Head of caudate nucleus (tissue), 42 donors: ENCODE measurements at places on chromosomes 11 and 22.

DNA sequence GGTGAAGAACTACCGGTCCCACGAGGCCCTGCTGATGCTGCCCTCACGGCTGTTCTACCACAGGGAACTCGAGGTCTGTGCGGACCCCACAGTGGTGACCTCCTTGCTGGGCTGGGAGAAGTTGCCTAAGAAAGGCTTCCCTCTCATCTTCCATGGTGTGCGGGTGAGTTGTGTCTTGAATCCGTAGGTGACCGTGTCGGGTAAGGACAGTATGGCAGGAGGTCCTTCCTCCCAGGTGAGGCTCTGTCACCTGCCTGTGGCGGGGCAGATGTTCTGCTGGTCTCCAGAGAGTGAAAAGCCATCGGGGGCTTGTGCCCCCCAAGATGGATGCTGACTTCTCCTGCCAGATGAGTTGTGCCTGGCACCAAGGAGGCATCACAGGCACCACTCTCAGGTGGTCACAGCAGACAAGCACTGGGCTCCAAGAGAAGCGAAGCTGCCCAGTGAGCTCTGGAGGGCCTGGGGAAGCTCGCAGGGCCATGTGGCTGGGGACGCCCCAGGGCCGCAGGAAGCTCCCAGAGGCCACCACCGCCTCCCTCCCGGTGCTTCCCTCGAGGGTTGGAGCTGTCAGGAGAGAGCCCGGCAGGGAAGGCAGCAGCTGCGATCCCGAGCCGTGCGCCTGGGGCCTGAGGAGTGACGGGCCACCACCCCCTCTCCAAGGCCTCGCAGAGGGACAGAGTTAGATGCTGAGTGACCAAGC, 17.3 kb upstream of the PANX2 start:
- no peak for DNase-seq

DNA sequence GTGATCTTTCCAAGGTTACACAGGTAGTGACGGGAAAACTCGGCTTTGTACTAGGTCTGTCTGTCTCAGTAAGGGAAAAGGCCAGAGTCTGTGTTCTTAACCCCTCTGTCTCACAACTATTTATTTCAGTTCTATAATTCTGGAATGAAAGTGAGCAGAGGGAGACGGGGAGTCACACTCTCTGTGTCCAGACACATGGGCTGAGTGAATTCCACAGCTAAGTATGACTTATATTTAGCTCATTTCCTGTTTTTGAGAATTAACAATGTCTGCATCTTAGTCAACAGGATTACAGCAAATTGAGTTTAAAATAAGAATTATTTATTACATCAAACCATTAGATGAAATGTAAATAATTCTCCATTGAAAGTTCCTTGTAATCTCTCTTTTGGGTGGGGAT, 62.5 kb upstream of the OR4B1 start:
- DNase-seq = no peak

GRCh38 chr11:128483211-128483788, 104.1 kb downstream of the ETS1 start:
- DNase-seq = no peak

GRCh38 chr22:38706901-38707195, 1.1 kb downstream of the GTPBP1 start:
- no peak for DNase-seq

DNA sequence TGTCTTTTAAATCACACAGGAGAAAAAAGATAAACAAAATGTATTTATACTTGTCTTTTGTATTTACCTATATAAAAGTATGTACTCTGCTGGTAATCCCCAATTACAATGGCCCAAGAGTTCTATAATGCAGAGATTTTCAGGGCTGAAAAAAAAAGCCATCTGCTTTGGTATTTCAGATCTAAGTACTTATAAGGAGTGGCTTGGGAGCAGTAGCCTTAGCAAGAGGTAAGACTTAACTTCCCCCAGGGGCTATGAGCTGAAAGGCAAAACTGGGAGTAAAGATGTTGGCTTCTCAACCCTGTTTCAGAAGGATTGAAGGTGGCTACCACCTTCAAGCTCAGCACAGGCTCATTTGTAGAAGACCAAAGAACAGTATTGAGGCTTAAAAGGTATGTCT, 35.3 kb upstream of the EP300 start:
- DNase-seq = no peak

GRCh38 chr11:63939397-63939891, 642 bp downstream of the NAA40 start:
- no peak for DNase-seq

GRCh38 chr11:17568944-17569343, 21.9 kb downstream of the OTOG start:
- DNase-seq = no peak

DNA sequence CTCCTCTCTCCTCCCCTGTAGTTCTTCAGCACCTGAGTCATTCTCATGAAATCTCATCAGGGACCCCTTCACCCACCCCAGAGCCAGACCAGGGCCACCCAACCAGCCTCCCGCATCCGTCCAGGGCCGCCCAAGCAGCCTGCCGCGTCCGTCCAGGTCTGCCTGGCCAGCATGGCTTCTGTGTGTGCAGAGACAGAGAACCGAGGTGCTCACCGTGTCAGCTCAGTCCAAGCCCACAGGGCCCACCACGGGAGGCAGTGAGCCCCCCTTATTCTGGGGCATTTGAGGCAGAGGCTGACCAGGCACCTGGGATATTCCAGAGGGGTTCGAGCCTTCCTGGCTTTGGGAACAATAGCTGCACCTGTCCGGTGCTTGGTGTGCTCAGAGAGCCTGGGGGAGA, 1117.3 kb downstream of the BRD1 start:
- no peak for DNase-seq

- DNase-seq = no peak
Measured at GRCh38 chr22:48491451-48491941, 1336.2 kb downstream of the BRD1 start.

DNA sequence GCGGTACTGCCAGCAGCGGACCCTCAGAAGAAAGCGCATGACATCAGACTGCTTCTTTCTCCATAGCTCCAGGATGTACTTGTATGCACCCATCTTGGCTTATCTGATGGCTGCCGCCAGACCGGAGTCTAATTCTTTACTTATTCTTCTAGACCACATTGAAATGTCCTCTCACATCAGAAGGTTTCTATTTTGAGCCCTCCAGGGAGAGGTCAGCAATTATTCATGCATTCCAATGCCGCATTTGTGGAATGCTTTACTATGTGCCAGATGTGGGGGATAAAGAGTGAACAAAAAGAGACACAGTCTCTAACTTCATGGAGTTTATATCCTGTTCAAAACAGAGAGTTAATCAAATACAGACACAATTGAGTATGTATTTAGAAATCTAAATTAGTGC, 230.1 kb downstream of the MIAT start:
- DNase-seq = no peak

- no peak for DNase-seq
Measured at GRCh38 chr11:1759151-1759850, 4.4 kb downstream of the CTSD start.

GRCh38 chr11:61629082-61629833, 48.4 kb upstream of the SYT7 start:
- DNase-seq = no peak

- no peak for DNase-seq
Measured at GRCh38 chr11:96978751-96979150, 588.9 kb downstream of the JRKL start.

- DNase-seq = no peak
Measured at GRCh38 chr11:109027851-109028250, 363.0 kb downstream of the DDX10 start.

GRCh38 chr22:24465566-24465965, 29.6 kb upstream of the UPB1 start:
- no peak for DNase-seq

DNA sequence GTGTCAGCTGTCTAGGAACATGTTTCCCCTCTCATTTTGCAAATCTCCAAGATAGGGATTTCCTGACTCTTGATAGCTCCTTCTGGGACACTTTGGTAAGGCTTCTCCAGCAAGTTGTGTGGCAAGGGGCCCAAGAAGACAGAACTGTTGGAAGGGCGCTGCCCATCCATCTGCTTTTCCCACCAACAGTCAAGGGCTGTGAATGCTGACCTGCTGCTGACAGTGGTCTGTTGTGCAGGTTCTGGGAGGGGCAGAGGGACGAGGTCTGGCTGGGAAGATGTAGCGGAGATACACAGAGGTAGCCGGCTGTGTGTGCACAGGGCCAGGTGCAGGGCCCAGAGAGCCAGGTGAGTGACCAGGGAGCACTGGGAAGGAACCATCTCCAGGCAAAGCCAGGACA, 12.2 kb downstream of the BCR start:
- no peak for DNase-seq

GRCh38 chr22:47597041-47597440, 834.6 kb downstream of the TBC1D22A start:
- no peak for DNase-seq

GRCh38 chr11:12666915-12667314, 7.3 kb upstream of the TEAD1 start:
- DNase-seq = no peak

GRCh38 chr11:68003846-68004550, at the start of gene UNC93B1:
Gene UNC93B1, minus strand, starts transcription at chr11:68004097. Its CDS starts 54 bp downstream, at chr11:68004043.
- DNase-seq = peak; percentile 68

DNA sequence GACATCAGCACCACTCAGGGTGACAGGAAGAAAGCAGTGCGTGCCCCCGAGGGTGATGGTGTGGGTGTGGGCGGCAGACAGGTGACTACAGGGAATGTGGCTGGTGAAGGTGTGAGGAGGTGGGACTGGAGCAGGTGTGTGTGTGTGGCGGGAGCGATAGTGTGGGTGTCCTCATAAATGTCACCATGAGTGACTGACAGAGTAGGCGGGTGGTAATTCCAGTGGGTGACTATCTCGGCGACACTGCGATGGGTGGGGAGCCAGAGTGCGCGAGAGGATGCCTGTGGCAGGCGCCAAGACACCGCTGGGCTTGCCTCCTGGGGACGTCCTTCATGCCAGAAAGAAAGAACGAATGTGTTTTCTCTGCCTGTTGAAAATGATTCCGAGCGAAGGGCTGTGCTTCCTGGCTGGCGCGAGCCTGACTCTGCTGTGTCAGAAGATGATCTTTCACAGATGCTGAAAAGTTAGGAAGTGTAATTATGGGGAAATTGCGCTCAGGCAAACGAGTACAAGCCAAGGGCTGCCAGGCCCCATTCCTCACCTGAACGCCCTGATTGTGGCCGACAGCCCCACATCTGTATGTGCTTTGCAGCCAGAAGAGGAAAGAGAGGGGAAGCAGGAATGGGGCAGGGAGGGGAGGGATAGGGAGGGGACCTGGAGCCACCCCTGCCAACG, 98.8 kb upstream of the CD82 start:
- DNase-seq = peak; percentile 55

GRCh38 chr11:64055077-64055476, 19.3 kb downstream of the FLRT1 start:
- DNase-seq = peak; percentile 56

DNA sequence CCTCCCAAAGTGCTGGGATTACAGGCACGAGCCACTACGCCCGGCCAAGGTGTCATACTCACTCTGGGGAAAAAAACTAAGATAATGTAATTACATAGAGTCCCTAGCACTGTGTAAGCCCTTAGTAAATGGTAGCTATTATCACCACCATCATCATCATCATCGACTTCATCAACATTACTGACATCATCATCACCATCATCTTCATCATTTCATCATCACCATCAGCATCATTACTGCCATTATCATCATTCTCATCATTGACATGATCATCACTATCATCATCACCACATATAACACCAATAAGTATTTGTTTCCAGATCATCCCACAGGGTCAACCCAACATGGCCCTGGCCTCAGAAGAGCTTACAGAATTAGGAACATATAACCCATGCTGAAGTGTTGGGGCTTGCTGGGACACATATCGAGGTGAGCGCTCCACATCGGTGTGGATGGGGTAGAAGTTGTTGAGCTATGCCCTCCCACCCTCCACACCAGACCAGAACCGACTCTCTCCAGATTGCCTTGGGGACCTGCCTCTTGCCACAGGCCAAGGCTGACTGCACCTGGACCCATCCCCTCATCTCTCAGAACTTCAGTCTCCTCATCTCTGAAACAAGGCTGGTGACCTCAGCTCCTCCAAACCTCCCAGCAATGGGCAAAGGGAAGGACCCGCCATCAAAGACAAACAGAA, 14.7 kb upstream of the CD5 start:
- no peak for DNase-seq

GRCh38 chr11:13338019-13338426, 60.4 kb downstream of the BMAL1 start:
- no peak for DNase-seq

GRCh38 chr22:29275167-29275566, 7.1 kb downstream of the EWSR1 start:
- no peak for DNase-seq

DNA sequence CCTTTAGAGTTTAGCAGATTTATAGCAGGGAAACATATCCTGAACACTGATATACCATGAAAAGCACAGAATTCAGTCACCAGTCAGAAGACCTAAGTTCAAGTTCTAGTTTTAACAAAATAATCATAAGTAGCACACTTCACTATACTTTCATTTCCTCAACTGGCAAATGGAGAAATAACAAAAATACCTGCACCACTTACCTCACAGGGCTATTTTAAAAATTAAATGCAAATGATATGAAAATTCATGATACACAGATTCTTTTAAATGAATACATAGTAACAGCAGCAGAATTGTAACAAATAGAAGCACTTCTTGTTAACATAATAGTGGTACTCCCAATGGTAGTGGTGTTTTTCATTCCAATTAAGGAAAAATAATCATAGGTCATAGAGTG, 139.0 kb downstream of the FCHSD2 start:
- DNase-seq = no peak

- DNase-seq = no peak
Measured at GRCh38 chr11:68692115-68692514, 7.8 kb downstream of the GAL start.

- no peak for DNase-seq
Measured at GRCh38 chr11:102318469-102318868, 1.2 kb downstream of the BIRC3 start.

GRCh38 chr11:8705146-8705545, 22.6 kb downstream of the RPL27A start:
- DNase-seq = no peak

- DNase-seq = no peak
Measured at GRCh38 chr11:73710964-73711363, 49.9 kb downstream of the RAB6A start.

GRCh38 chr11:123145220-123145619, 49.8 kb downstream of the CLMP start:
- DNase-seq = no peak

DNA sequence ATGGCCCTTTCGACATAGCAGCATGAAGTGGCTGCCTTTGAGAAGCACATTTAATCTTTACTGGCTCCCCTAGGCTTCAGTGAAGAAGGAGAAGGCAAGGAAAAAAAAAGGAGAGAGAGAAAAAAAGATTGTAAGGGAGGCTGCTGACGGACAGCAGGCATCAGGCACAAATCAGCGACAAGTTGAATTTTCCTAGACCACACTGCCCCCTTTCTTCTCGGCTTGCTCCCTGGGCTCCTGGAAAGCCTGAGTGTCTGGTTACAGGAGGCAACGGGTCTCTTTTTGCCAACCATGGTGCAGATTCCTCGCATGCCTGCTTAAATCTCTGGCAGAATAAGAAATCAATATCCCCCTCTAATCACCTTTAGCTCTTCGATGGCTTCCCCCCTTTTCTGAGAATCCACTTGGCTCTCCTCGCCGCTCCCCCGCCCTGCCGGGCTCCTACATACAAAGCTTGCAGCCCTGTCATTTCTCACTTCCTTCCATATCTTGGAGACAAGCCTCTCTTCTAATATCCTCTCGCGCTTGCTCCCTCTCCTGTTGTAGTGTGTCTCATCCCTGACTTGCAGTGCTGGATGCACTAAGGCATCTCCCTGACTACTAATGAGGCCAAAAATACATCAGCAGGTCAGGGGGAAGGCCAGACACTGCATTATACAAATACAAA, 14.3 kb downstream of the BLID start:
- DNase-seq = peak; percentile 93

- no peak for DNase-seq
Measured at GRCh38 chr11:35033011-35033410, 106.0 kb upstream of the CD44 start.

- DNase-seq = peak; percentile 32
Measured at GRCh38 chr22:49197505-49197904, 630.2 kb downstream of the BRD1 start.
